ENCODE measurements at places on chromosomes 16 and 17. TPM values are rescaled to one million over a fixed set of nuclear protein-coding genes. Genes with fewer than 3 reads are reported as not detected.

DNA sequence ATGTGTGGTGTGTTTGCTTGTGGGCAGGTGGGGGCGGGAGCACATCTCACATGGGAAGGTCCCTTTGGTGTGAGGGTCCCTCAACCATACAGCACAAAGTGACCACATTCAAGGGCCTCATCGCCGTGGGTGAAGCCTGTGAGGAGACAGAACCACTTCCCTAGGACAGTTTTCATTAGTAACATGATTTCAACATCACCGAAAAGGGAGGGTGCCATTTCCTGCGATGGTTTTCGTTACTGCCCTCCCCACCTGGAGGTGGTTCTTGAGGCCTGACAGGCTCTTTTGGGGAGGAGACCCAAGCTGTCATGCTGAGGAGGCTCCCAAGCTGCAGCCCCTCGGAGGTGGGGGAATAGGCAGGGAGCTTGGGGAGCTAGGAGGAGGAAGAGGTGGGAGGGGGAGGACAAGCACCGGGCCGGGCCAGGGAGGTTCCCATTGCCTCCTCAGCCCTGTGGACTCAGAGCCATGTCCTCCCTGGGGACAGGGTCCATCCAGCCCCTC, 9.5 kb downstream of the CD300LB start:
- DNase-seq = peak; percentile 68

DNA sequence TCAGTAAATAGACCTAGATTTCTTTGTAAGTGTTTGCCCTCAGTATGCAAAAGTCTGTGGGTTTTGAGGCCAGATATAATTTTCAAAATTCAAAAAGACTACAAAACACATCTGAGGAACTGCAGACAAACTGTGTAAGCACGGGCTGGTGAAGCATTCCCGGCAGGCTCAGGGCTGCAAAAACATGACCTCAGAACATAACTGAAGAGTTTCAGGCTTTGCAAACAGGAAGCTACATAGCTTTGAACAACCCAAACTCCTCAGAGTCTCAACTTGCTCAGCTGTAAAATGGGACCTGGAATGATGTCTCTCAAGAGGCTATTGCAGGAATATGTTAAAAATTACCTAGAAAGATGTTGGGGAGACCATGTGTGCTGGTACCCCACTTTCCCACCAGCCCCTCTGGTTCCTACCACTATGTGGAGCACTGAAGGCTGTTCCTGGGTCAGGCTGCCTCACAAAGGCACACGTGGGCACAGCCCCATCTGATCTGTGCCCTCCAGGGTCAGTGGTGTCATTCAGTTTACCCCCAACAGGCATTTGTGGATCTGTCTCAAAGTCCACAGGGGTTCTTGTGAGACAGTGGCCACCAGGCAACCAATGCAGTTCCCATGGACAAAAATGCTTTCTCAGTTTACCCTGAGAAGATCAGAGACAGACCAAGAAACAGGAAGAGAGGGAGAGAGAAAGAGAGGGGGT, 72.9 kb downstream of the CREBBP start:
- no peak for DNase-seq

- DNase-seq = no peak
Measured at GRCh38 chr16:50767197-50767596, 25.3 kb downstream of the CYLD start.

DNA sequence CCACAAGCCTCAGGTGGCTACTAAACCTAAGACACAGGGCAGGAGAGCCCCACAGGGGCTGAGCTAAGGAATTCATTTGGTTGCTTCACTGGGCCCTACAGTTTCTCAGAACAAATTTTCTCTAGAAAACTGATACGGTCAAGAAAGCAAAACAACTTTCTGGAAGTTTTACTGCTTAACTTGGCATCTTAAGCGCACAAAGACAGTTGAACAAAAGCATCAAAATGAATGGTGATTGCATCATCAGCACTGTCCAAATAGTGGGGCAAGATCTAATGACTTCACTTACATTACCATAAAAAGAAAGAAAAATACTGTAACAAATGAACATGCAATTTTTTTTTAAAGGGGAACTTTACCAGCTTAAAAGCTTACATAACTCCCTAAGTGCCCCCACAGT, 47.6 kb downstream of the XPO6 start:
- no peak for DNase-seq

The HCRT gene
- total RNA-seq = not detected
